ENCODE measurements at places on chromosomes 7 and 10. TPM values are rescaled to one million over a fixed set of nuclear protein-coding genes. Genes with fewer than 3 reads are reported as not detected.

FASTK gene
- total RNA-seq: 71.6 TPM

- no peaks in the 10 kb centered on the region for H3K36me3 ChIP-seq
- H3K4me3 ChIP-seq: no peak overlapping the region
- no peaks in the 10 kb centered on the region for H3K4me1 ChIP-seq
- H3K27ac ChIP-seq: no peak overlapping the region
These were observed 39.4 kb upstream of the SLC29A3 start for GRCh38 chr10:71279590-71280170.

GRCh38 chr7:71637578-71637977 lies 505.6 kb downstream of the GALNT17 start:
- no peak overlapping the region for H3K27ac ChIP-seq
- H3K27me3 ChIP-seq: no peaks in the 10 kb centered on the region
- no peaks in the 10 kb centered on the region for H3K36me3 ChIP-seq
- H3K4me3 ChIP-seq: no peak overlapping the region
- no peaks in the 10 kb centered on the region for H3K4me1 ChIP-seq

DNA sequence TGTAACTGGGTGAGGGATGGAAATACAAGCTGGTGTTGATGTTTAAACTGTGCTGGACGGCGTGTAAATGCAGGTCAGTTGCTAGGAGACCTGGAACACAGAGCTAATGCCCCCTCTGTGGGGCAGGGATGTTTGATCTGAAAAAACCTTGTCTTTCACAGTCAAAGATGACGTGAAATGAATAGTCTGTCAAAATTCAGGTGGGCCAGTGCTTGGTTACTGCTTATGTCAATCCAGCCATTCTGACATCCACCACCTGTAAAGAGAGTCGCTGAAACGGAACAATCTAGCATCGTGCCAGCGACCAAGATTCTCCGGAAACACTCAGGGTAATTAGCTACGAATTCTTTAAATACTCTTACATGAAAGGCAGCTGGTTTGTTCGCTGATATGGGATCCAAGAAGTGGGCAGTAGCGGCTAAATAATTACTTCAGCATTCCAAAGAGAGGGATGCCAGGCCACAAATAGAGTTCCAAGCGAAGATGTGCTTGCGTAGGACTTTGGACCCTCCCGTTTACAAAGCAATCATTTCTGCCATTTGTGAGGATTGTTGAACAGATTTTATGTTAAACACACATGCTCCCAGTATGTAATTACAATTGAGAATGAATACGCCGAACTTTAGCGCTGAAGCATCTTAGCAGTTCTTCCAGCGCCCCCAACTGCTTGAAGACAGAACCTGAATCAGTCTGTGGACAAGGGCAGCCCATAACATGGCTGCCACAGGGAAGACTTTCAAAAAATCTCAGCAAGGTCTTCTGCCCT lies 7.3 kb upstream of the ASB4 start:
- H3K27me3 ChIP-seq: peaks cover 2% of the 10 kb centered on the region
- no peaks in the 10 kb centered on the region for H3K4me1 ChIP-seq
- no peak overlapping the region for H3K4me3 ChIP-seq
- no peaks in the 10 kb centered on the region for H3K36me3 ChIP-seq

DNA sequence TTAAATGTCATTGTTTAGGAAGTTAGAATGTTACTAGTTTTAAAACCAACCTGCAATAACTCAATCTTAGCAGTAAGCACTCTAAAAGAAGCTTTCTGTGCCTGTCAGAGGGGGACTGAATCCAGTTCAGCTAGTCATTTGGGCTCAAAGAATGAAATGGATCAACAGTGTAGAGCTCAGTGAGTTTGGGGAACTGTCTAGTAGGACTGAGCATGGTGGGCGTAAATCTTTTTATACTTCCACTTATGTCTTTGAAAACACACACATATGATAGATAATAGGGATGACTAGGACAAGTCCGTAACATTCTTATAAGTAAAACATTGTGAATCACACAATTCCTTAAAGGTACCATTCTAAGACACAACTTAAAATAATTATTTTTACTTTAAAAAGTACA lies 11.5 kb downstream of the GSAP start:
- peaks cover 6% of the 10 kb centered on the region for H3K4me1 ChIP-seq
- no peak overlapping the region for H3K27ac ChIP-seq
- no peaks in the 10 kb centered on the region for H3K27me3 ChIP-seq
- no peak overlapping the region for H3K4me3 ChIP-seq
- DNase-seq: no peak
